ENCODE measurements at places on chromosomes 7 and 10. TPM values are rescaled to one million over a fixed set of nuclear protein-coding genes. Genes with fewer than 3 reads are reported as not detected.

Gene ANLN
- 38.1 TPM for total RNA-seq

Gene TFR2
- total RNA-seq: 11.9 TPM

- H3K4me3 ChIP-seq: no peak overlapping the region
- H3K27me3 ChIP-seq: no peaks in the 10 kb centered on the region
- no peaks in the 10 kb centered on the region for H3K36me3 ChIP-seq
Observed at GRCh38 chr10:48973065-48973464, 33.4 kb upstream of the LRRC18 start.

DNA sequence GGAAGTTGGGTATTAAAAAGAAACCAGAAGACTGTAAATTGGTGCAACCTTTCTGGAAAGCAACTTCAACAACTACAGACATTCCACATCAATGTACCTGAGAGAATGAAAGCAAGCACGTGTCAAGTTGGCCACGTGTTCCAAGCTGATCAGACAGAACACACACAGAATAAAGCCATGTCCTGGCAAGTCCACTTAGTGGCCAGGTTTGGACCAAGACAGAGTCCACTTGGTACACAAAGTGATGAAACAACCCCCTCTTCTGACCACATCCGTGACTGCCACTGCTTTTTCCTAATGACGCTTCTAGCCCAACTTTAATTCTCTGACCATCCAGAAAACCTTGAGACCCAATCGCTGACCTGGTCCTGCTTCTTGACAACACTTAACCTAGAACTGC, 109.4 kb downstream of the ABLIM1 start:
- peaks cover 40% of the 10 kb centered on the region for H3K4me1 ChIP-seq
- DNase-seq: peak; percentile 39
- H3K4me3 ChIP-seq: no peak overlapping the region
- no peaks in the 10 kb centered on the region for H3K36me3 ChIP-seq
- peak overlapping the region; percentile 34 for H3K27ac ChIP-seq

DNA sequence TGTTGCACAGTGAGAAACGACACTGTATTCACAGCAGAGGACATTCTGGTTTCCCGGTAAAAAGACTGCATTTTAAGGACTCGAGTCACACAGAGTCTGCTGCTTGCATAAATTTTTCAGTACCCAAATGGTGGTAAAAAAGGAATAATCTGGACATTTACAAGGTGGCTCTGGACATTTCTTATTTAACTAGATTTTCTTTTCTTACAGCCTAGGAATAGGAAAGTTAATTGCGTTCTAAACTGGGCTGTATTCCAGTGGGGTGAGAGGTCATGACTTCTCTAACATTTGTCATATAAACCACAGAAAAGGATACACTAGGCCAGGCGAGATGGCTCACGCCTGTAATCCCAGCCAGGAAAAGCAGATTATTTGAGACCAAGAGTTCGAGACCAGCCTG, 237.5 kb upstream of the KLF6 start:
- no peak overlapping the region for H3K4me3 ChIP-seq
- H3K36me3 ChIP-seq: no peaks in the 10 kb centered on the region
- no peak overlapping the region for H3K27ac ChIP-seq
- no peak for DNase-seq
- H3K27me3 ChIP-seq: no peaks in the 10 kb centered on the region

GRCh38 chr7:74403521-74404387, 50.0 kb upstream of the GTF2IRD1 start:
- H3K27me3 ChIP-seq: peaks cover 1% of the 10 kb centered on the region
- no peak overlapping the region for H3K4me3 ChIP-seq
- no peak for DNase-seq
- no peaks in the 10 kb centered on the region for H3K4me1 ChIP-seq

Data from activated CD8-positive, alpha-beta T cell treated with anti-CD3 and anti-CD28 coated beads for 36 hours (primary cell).